Activated naive CD4-positive, alpha-beta T cell treated with anti-CD3 and anti-CD28 coated beads for 36 hours (primary cell): ENCODE measurements at places on chromosomes 2 and 18. TPM values are rescaled to one million over a fixed set of nuclear protein-coding genes. Genes with fewer than 3 reads are reported as not detected.

DNA sequence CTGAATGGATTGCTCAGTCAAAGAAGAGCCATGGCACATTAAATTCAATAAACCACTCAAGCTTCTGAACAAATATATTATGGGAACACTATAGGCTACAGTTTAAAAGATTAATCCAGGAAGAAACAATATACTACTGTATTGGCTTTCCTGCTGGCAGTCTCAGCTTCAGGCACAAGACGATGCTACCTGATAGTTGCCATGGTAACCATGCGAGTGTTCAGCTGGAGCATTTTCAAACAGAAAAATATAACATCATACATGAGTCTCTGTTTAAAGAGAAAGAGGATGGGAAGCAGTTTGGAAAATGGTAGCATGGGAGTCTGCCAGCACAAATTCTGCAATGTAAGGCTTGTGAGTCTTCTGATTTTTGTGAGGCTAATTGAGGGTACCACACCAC lies 65.9 kb upstream of the CPO start:
- DNase-seq: no peak

DNA sequence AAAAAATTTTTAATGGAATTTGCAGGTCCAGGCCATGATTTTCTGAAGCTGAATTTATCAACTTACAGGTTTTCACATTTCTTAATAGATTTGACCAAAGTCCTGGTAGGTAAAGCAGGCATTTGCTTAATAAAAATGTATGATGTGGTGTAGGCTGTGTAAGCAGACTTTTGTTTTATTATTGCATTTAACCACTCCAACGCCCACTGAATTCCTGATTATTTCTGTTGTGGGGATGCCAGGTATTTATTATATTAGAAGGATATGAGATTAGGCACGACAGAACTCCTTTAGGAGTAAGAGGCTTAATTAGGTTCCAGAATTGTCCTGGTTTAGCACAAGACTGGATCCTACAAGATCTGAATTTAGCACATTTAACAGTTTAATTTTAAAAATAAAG lies 111.1 kb downstream of the ADCYAP1 start:
- no peak for DNase-seq

- DNase-seq: peak; percentile 36
Measured at GRCh38 chr2:206915121-206915520, 24.2 kb upstream of the CPO start.

- no peak for DNase-seq
Measured at GRCh38 chr2:206230060-206230762, 44.3 kb upstream of the ZDBF2 start.

GRCh38 chr2:129722306-129723019 lies 257.0 kb upstream of the RAB6C start:
- DNase-seq: no peak

DNA sequence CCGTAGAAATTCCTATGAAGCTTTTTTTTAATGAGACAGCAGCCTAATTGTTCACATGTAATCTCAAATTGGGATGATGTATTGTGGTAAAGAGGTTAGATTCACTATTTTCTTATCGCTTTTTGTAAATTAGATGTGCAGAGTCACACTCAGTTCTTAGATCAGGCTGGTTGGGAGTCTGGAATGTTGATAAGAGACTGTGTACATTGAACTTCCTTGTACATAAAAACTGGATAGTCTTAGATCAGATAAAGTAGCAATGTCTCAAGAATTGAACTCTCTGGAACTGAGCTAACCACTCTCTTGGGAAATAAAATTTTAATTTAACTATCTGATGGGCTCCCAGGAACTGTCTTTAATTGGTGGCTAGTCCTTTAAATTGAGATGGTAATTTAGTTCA lies 108.1 kb upstream of the MSTN start:
- DNase-seq: no peak

- DNase-seq: no peak
Measured at GRCh38 chr2:200616656-200617055, 30.8 kb downstream of the AOX1 start.

TMEFF2 gene
- total RNA-seq: not detected

DNA sequence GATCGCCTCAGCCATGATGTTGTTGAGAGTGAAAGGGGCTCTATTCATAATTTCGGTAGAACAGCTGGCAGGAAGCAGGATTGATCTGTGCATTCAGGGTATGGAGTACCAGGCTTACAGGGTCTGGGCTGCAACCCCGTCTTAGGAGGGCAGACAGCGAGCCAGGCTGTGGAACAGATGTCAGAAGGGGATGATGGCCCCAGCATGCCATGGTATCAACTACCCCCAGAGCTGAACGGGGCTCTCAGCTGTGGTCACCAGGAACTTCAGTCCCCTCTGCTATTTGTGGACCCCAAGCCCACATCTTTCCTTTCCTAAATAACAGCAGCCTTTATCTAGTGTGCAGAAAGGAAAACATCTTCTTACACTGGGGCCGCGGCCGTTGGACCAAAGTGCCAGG lies 422.2 kb upstream of the SALL3 start:
- DNase-seq: no peak

GRCh38 chr2:11866358-11867335 lies 120.2 kb downstream of the LPIN1 start:
- peak; percentile 42 for DNase-seq

SP100 gene
- 151 TPM for total RNA-seq

- no peak for DNase-seq
Measured at GRCh38 chr2:96757477-96757860, 3.2 kb upstream of the CNNM4 start.

DNA sequence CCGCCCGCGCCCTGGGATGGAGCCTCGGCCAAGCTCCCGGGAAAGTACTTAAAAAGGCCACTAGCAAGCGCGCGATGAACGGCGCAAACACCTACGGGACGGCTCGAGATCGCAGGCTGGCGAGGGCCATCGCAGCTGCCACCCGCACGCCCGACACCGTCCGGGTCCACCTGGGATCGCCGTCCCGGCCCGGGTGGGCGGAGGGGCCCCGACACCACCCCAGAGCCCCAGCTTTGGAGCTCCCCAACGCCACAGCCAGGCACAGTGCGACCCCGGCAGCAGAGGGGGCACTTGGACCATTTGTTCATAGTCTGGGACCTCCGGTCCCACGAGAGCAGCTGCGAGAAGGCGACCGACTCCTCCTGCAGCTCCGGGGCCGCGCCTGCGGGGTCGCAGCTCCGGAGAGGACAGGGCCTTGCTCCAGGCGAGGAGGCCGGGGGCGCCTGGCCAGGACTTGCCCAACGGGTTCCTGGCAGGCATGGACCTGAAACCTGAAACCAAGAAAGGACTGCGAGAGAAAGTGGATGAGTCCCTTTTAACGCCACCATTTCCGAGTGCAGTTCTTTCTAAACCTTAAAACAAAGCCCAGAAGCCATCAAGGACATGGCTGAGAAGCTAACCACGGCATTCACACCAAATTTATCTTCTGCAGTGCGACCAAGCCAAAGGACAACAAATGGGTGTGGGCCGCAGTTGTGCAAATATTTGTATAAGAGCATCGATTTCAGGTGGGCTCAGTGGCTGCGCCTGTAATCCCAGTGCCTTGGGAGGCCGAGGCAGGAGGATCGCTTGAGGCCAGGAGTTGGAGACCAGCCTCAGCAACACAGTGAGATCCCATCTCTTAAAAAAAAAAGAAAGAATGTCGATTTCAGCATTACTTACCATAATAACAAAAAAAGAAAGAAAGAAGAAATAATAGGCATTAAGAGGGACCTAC lies 54.0 kb upstream of the IMP4 start:
- DNase-seq: no peak

WNT6 gene
- total RNA-seq: not detected

PSMG2 gene
- 107 TPM for total RNA-seq

NTSR2 gene
- not detected for total RNA-seq

DNA sequence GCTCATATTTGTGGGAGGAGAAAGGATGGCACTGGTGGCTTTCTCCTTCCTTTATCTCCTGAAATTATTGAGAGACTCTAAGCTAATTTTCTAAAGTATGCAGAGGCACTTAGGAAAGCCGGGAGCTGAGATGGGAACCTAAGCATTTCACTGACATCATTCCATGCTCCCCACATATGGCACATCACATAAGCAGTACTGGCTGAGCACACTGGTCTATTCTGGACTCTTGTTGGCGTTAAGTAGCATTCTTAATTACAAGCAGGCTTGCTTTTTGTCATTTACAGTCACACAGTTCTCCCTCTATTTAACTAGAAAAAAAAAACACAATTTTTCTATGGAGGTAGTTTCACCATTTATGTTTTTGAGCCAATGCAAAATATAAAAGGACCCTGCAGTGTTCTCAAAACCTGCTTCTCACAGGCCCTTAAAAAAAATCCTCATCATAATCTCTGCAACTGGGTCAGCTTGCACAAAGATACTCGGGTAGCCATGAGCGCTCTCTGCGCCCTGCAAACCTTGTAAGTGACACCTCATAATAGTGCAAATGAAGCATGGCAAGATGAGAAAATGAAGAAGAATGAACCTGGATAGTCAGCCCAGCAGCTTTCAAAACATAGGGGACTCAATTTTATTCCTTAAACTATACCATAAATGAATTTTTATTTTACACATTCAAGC lies 688.6 kb downstream of the NRXN1 start:
- DNase-seq: no peak

PARD3B gene
- total RNA-seq: 0.43 TPM

DNA sequence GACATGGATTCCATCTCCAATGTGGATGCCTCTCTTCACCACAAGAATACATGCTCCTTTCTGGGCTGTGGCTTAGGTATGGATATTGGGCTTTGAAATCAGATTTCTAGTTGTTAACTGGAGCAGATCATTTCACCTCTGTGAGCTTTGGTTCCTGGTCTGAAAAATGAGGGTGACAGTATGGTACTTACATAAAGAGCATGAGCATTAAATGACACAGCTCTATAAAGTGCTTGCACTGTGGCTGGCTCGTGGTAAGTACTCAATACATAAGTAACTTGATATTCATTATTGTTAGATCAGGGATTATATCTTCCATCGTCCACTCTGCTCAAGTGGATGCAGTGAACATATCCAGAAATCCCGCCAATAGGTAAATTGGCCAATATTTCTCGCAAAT lies 33.4 kb downstream of the ARHGAP25 start:
- DNase-seq: no peak

- peak; percentile 10 for DNase-seq
Measured at GRCh38 chr2:240024766-240025165, 376 bp downstream of the NDUFA10 start.

DNA sequence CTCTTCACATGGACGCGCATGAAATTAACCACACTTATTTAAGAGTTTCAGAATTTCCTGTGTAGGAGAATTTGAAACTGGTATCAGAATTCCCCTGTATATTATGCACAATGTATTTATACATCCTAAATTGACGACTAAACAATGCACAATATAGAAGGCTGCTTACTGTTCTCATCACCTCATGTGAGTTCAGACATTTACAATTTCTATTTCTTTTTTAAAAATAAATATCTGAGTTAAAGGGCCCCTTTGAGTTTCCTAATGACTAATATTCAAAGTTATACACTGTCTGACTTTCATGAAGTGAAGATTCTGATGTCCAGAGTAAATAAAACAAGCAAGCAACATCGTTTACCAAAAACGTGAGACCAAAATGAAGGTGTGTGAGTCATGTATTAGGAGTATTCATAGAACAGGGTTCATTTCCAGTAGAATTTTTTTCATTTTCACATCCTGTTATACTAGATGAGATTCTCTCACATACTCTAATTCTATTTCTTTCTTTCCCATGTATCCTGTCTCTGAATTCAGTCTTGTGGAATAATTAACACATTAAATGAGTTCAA lies 406.2 kb downstream of the NUP35 start:
- DNase-seq: no peak

ATP8B1 gene
- total RNA-seq: not detected
